ENCODE measurements at places on chromosomes 2 and 18. TPM values are rescaled to one million over a fixed set of nuclear protein-coding genes. Genes with fewer than 3 reads are reported as not detected.

The MAP3K19 gene
- not detected for total RNA-seq

The IL36RN gene
- total RNA-seq: not detected

GRCh38 chr2:37020887-37021796 is 54.8 kb upstream of the STRN start:
- DNase-seq: no peak

The PIGN gene
- 44.2 TPM for total RNA-seq

GRCh38 chr2:81235601-81236000 is 931.0 kb upstream of the LRRTM1 start:
- no peak for DNase-seq

GRCh38 chr2:13240789-13241487 is 524.2 kb downstream of the TRIB2 start:
- DNase-seq: no peak

GRCh38 chr18:30175621-30176225 is 866.8 kb downstream of the DSC3 start:
- DNase-seq: no peak

- DNase-seq: no peak
These were observed 224.1 kb upstream of the DPP10 start for GRCh38 chr2:114218383-114218782.

The COLEC11 gene
- total RNA-seq: under 0.01 TPM

DNA sequence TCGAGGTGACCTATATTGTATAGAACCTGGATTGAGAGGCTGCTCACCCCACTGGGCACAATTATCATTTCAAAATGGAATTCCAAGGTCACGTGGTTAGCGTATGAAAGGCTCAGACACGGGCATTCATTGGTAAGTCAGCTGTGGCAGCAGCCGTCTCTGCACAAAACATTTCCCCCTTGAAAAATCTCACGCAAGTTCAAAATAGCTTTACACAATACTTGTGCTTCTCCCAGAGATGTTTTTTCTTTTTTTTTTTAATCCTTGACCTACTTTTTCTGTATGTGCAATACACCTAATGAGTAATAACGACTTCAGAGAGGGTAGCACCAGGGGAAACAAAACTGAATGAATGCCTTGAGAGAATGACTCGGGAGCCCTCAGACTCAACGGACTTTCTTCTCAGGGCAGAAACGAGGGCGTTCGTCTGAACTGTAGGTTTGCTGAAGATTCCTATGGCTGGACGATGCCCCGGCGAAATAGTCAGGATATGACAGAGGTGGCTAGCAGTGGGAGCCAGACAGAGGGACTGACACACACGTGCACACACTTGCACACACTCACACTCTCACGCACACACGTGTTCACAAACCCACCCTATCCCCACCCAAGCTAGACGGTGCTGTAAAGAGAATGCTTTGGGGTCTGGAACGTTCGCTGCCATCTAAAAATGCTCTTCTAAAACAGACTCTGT is 77.8 kb downstream of the PDCL3 start:
- DNase-seq: no peak

- peak; percentile 11 for DNase-seq
These were observed 982.6 kb upstream of the FANCL start for GRCh38 chr2:59223742-59224141.

The SCN7A gene
- not detected for total RNA-seq

- no peak for DNase-seq
These were observed 159.2 kb downstream of the GALNT3 start for GRCh38 chr2:165634855-165635254.

DNA sequence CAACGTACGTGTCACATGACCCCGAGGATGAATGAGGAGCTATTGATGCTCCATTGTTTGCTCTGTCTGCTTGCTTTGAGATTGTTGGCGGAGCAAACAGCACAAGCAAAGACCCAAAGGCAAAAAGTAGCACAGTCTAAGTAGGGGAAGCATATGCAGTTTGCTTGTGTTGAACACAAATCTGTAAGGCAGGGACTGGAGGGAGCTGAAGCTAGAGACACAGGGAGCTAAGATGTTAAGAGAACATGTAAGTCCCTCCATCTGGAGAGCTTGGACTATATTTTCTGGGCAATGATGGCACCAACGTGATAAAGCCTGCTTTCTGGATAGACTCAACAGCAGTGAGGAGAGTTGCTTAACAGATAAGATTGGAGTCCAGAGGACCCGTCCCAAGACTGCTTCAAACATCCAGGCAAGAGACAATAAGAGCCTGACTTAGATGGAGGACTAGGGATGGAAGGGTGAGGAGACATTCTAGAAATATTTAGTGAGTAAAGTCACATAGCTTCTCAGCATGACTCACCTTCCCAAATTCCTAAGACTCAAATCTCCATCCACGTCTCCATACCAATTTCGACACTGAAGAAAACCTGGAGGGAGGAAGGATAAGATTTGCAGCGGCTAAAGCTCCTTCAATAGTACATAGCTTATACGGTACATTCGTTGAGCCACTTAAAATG is 88.1 kb upstream of the KLF7 start:
- peak; percentile 87 for DNase-seq

DNA sequence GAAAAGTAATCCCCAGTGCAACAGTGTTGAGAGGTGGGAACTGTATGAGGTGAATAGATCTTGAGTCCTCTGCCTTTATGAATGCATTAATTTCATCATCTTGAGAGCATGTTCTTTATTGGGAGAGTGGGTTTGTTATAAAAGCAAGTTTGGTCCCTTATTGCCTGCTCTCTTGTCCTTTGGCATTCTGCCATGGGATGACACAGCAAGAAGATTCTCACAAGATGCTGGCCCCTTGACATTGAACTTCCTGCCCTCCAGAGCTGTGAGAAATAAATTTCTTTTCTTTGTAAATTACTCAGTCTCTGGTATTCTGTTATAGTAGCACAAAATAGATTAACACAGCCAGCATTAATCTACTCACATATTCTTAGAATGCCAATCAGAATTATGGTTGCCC is 108.6 kb downstream of the EHBP1 start:
- no peak for DNase-seq

The SCYGR6 gene
- total RNA-seq: not detected

- DNase-seq: no peak
These were observed 49.7 kb upstream of the GLI2 start for GRCh38 chr2:120685974-120686297.

DNA sequence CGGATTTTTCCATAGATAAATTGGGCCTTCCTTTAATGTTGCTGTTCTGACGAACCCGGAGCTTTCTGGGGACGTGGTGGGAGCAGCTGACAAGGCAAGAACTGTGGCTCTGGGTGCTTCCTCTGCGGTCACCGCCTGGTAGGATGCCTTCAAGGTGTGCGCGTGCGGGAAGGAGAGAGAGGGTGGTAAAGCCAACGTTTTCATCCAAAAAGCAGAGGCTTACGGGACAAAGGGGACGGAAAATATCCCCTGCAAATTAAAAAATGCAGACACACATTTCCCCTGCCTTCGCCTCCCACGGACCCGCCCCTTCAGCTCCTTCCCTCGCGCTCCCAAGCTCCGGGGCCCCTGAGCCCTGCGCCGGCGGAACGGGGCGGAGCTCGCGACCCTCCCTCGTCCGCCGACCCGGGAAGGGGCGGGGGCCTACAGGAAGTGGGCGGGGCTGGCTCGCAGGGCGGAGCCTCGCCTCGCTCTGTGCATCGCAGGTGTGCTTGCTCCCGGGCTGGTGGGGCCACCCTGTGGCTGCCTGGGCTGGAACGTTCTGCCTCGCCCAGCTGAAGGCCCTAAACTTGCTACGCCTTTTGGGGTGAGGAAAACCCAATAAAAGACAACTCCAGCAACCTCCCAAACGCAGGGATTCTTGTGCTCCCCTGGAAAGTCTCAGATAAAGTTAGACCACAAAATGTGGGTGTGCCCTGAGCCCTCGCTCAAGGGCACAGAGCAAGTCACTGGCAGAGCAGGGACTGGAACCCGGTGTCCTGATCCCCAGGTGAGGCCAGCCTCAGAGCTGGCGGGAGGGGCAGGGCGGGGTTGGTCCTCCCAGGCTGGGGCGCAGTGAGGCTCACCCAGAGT is 25.4 kb upstream of the SLC66A3 start:
- DNase-seq: peak; percentile 66

- no peak for DNase-seq
These were observed 17.7 kb upstream of the DCC start for GRCh38 chr18:52322307-52322706.

- no peak for DNase-seq
These were observed 49.8 kb upstream of the TNP1 start for GRCh38 chr2:216909541-216910210.

DNA sequence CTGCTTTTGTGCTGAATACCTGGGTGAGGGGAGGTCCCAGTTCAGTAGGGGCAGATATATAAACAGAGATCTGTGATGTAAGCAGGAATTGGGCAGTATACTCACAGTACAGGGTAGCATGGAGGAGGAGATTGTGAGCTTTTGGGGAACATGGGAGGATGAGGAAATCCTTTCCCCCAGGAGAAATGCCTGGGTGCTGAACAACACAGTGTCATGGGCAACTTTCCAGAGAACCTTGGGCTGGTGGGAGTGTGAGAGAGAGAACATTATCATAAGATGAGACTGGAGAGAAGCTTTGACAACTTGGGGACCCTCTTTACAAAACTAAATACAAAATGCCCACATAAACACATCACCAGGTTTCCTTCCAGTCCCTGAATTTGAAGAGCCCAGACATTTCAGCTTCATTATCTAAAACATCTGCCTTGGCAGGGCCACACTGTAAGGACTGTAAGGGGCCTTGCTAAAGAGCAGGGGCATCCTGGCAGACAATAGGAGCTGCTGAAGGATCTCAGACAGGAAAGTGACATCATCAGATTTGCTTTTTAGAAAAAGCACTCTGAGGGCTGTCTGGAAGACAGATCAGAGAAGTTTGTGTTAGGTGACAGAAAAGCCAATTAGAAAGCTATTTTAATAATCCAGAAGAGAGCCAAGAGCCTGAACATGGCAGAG is 303.1 kb upstream of the FBXO11 start:
- peak; percentile 59 for DNase-seq

The SCN9A gene
- 1.8 TPM for total RNA-seq

DNA sequence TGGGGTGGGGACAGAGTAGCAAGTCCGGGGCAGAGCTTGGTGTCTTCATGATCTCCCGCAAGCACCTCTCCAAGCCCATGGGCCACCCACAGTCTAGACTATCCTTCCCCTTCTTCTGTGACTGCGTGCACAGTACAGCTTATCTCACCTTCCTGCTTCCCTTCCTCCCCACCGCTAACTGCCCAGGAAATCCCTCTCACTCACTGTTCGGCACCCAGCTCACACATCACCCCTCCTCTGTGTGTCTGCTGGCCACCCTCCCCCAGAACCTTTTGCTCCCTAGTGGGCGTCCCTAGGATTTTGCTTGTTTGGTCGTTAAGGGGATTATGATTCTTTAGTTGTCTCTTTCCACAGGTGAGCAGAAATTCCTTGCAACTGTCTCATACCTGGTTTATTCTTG is 31.5 kb upstream of the SMAD7 start:
- DNase-seq: no peak

- DNase-seq: no peak
These were observed 911.8 kb downstream of the CPS1 start for GRCh38 chr2:211468217-211468616.

DNA sequence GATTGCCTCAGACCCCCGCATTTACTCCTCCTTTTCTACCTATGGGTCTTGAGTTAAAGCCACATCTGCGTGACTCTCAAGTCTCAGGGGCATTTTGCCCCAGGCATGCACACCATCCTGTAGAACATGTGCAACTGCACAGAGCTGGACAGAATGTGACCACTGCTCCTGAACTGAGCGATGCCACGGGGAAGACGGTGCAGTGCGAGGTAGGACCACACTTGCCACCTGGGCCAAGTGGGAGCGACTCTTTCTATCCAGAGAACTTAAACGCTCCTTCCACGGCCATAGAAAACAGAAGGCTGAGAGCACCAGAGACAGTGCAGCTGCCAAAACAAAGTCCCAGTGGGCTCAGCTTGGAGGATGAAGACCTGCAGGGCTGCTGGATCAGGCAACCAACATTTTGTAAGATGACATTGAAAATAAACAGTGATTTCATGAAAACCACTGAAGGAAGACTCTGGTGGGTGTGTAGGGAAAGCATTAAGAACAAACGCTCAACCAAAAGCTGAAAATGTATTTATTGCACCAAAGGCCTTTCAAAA is 149.0 kb upstream of the HDAC4 start:
- no peak for DNase-seq

- DNase-seq: no peak
These were observed 34.6 kb upstream of the SP9 start for GRCh38 chr2:174300114-174300513.

GRCh38 chr2:7014174-7014640 is 97.0 kb downstream of the RNF144A start:
- DNase-seq: no peak

- no peak for DNase-seq
These were observed 354.8 kb upstream of the CNTNAP5 start for GRCh38 chr2:123670286-123670685.

The POTEC gene
- 0.36 TPM for total RNA-seq

The TWIST2 gene
- 9.4 TPM for total RNA-seq

DNA sequence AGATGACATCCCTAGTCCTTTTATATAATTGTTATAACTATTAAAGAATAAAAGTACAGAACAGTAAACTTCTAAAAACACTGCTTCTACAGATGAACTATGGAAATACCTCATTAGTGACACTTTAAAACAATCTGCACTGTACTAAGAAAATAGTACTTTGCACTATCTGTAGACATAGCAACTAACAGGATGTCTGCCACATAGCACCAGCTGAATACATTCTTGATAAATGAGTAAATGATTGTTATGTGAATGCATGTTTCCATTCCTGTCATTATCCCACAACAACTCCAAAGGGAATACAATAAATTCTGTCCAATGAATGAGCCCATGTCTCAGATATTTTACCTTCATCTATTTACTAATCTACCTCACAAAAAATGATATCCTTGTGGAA is 115.3 kb upstream of the SLC35G4 start:
- DNase-seq: no peak

GRCh38 chr2:240320204-240320993 is 115.1 kb upstream of the GPC1 start:
- peak; percentile 98 for DNase-seq

The CCDC74B gene
- 5.4 TPM for total RNA-seq

- peak; percentile 57 for DNase-seq
These were observed 896 bp downstream of the CACNB4 start for GRCh38 chr2:152097801-152098495.

All from osteoblast (primary cell).